ENCODE measurements at places on chromosomes 16 and 17.
A peak's percentile ranks its signal among the peaks of the same experiment; 100 is the strongest.

GRCh38 chr17:41724476-41725050 lies 9.9 kb downstream of the HAP1 start:
- DNase-seq = peak; percentile 10

DNA sequence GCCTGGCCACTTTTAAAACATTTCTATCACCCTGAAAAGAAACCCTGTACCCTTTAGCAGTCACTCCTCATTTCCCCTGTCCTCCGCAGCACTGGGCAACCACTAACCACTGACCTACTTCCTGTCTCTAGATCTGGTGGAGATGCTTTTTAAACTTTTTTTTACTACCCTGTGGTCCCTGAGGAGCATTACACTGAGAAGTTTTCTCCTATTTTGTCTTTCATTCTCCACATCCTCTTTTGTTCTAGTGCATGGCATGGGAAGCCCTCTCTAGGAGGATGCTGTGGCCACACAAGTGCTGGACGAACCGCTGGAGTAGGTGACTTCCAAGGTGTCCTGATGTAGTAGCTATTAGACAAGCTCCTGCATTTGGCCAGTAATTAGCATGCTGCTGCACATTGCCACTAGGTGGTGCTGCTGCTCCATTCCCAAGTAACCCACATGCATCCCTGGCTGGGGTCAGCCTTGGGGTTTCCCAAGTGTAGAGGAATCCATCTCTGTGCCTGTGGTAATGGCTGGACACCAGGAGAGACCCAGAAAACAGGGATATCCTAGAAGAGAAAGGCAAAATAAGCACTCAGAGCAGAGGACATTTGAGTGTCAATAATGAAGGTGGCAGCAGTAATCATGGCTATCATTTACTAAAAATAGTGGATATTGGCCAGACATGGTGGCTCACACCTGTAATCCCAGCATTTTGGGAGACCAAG lies 143.8 kb upstream of the CRHR1 start:
- DNase-seq = peak; percentile 80

GRCh38 chr17:39776252-39776651 lies 38.5 kb downstream of the GRB7 start:
- no peak for DNase-seq

DNA sequence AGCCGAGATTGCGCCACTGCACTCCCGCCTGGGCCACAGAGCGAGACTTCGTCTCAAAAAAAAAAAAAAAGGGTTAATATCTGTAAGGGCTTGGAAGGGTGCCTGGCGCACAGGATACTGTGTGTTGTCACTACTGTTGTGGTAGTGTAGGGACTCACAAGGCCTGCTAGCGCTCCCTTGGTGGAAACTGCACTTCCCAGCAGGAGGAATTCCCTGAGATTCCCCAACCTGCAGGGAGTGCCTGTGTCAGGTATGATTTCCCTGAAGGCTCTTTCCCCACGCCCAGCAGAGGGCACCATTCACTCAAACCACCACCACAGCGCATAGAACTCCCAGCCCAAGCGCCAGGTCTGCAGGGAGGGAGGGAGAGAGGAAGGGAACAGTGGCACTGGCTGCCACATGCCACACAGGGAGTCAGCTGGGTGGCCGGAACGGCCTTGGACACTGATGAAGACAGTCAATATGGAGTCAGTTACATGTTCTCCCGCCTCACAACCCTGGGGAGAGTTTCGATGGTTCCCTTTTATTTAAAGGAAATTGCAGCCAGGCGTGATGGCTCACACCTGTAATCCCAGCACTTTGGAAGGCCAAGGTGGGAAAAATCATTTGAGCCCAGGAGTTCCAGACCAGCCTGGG lies 32.7 kb upstream of the CDH1 start:
- peak; percentile 73 for DNase-seq

- no peak for DNase-seq
Observed at GRCh38 chr17:39745335-39746144, 7.8 kb downstream of the GRB7 start.

DNA sequence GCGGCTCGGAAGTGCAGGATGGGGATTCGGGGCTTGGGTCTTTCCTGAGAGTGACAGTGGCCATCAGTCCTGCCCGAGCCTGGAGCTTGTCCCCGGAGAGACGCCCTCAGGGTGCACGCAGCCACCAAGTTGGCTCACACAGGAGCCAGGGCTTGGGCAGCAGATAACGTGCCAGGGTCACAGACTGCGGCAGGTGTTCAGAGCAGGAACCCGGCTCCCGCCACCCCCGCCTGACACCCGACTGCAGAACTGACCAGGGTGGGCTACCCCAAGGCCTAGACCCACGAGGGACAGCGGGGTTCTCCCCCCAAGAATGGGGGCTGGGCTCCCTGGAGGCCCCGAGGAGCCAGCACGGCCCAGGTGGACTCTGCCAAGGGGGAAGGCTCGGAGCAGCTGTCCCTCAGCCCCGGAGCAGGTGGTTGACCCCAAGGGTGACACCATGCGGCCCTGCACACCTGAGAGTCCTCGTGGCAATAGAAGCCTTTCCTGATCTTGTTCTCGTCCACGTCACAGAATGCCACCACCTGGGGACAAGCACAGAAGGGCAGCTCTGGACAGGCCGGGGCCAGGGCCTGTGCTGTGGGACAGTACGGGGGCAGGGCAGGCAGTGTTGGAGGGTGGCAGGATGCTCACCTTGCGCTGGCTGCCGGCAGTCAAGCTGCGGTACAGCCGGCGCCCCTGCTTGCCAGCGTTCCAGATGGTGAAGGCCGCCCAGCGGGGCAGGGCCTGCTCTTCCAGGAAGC lies 117.1 kb upstream of the ZNF750 start:
- DNase-seq = no peak

- DNase-seq = no peak
Observed at GRCh38 chr17:10557422-10557821, 8.0 kb upstream of the MYH2 start.

DNA sequence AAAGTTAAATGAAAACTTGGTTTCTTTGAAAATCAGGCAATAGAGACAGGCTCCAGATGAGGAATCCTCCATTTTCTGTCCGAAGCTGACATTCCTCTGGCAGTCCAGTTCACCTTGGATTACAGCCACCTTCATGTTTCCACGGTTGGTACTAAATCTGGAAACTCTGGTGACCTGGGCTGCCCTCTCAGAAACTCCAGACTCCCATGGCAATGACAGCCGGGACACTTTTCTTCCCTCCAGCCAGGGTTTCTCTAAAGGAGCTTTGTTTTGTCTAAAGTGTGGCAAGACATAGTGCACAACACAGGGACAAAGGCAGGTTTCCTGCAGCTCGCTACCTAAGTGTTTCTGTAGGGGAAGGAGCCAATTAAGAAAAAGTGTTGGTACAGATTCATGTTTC lies 36.0 kb downstream of the CLUAP1 start:
- DNase-seq = no peak

GRCh38 chr16:48556243-48556912 lies 53.6 kb downstream of the N4BP1 start:
- DNase-seq = no peak

DNA sequence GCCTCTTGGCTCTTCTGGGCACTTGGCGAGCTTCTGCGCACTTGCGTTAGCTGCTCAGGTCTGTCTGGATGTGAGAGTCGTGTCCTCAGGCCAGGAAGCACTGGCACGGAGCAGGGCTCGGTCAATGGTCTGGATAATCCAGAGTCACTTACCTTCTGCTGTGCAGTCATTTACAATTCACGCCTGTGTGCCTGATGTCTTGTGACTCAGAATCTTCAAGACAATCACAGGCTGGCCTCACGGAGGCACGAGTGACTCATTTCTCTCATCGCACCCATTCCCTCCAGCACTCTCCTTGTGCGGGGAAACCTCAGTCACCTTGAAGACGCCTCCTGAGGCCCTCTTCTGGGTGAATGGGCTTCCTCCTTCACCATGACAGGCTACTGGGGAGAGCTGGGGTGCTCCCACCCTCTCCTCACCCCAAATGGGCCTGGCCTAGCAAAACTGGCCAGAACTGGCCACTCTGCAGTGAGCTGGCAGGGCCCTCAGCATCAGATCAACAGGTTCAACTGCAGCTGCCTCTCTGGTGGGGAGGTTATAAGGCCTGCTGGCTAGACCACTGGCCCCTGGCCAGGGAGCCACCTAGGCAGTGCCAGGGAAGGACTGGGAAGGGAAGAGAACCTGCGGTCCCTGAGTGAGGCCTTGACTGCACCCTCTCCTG lies 1.9 kb upstream of the CAPN15 start:
- DNase-seq = no peak

GRCh38 chr16:12515746-12516145 lies 287.9 kb downstream of the CPPED1 start:
- DNase-seq = no peak

DNA sequence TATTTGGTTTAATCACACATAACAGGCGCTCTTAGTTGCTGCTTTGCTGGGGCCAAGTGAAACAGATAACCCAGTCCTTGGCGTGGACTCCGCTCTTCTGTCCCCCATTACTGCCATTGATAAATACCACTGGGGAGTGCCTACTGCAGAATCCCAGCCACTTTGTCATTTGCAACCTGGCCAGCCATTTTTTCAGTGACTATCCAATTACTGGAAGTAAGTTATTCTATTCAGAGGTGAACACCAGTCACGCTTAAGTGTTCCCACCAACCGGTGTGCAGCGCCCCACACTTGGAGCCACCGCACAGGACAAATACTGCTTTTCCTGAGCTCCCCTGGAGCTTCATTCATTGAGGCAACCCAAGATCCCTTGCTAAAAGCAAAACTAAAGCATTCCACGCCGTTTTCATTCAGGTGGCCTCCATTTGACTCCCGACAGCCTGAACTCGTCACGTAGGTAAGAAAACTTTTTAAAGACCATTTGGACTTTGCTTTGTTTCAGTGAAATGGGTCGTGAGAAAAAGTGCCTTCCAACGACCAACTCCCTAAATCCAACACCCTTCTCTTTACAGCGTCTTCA lies 1.8 kb downstream of the USP7 start:
- DNase-seq = no peak

- DNase-seq = no peak
Observed at GRCh38 chr16:88792668-88793250, 7.7 kb upstream of the PIEZO1 start.

GRCh38 chr16:68445458-68445857 lies 2.9 kb downstream of the SMPD3 start:
- peak; percentile 72 for DNase-seq

GRCh38 chr17:73686126-73686525 lies 41.9 kb upstream of the SDK2 start:
- no peak for DNase-seq

DNA sequence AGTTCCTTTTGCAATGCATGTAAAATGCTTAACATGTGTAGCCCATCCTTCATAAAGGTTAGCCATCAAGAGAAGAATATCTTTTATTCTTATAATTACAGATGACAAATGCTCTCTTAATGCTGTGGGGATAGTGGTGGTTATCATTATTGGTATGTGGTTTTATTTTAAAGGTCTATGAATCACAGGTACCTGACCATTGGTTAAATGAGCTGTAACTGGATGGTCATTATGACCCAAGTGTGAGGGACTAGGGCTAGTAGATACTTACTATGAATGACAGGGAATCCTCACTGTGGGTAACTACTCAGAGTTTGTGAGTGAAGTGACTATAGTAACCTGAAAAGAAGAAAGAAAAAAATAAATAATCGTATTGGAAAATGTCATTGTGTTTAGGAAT lies 78.8 kb downstream of the CDRT15 start:
- DNase-seq = no peak

DNA sequence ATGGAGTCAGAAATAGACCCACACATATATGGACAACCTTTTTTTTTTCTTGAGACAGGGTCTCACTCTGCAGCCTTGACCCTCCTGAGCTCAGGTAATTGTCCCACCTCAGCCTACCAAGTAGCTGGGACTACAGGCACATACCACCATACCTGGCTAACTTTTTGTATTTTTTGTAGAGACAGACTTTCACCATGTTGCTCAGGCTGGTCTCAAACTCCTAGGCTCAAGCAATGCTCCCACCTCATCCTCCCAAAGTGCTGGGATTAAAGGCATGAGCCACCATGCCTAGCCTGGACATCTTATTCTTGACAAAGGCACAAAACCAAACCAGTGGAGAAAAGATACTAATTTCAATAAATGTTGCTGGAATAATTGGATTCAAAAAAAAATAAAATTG lies 14.7 kb upstream of the NACA2 start:
- no peak for DNase-seq

DNA sequence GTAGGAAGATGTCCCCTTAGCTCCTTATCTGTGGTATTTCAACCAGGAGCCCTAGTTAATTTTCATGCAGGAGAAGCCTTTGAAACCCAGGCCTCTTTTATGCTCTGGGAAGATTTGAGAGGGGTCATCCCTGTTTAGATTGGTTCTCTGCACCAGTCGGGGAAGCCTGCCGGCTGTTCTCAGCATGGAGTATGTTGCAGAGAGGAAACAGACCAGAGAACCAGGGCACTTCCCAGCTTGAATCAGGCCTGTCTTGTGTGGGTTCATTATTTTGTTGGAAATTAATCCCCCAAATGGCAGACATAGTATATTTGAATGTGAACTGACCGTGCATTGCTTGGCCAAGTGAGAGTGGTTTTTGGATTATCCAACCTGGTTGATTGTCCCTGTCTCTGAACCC lies 1082.1 kb upstream of the RBFOX1 start:
- DNase-seq = peak; percentile 91

GRCh38 chr16:62135911-62136310 lies 99.7 kb upstream of the CDH8 start:
- DNase-seq = no peak

- no peak for DNase-seq
Observed at GRCh38 chr17:77188084-77189066, 47.6 kb downstream of the SEC14L1 start.

DNA sequence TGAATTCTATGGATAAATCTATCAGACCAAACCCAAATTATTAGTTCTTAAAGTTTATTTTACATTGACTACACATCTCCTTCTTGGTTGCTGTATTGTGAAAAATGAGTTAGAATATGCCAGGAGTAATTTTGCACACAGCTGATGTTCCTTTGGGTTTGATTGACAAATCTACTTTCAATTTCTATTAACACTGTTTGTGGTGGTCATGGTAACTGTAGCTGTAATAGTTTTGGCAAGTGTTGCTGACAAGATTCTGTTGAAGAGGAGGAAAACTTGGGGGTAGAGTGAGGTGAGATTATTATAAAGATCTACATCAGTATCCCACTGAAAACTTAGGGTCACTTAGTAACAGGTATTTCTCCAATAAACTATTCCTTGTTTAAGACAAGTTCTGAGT lies 30.3 kb downstream of the MRTFB start:
- DNase-seq = no peak

GRCh38 chr17:10234033-10234432 lies 35.6 kb upstream of the GAS7 start:
- DNase-seq = no peak

DNA sequence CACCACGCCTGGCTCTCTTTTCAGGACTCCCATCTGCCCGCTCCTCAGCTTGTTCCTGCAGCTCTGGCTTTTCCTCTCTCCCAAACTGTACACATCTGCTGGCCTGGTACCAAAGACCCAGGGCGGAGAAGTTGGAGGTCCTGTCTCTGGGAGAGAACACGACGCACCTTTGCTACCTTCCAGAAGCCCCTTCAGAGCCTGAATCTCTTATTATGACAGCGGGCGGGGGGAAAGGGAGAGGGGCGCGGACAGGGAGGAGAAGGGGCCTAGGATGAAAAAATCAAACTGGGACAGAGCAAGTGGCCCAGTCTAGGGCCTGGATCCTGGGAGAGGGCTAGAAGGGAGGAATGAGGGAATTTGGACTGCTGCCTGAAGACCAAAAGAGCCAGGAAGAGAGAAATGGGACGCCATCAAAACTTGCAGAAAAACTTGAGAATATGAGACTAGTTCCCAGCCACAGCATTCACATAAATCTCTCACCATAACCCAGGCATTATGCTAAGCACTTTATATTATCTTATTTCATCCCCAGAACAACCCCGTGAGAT lies 2.5 kb upstream of the PER1 start:
- no peak for DNase-seq

Measured in brain (organoid and tissue), 16 donors.